ENCODE measurements at places on chromosomes 13 and 19. TPM values are rescaled to one million over a fixed set of nuclear protein-coding genes. Genes with fewer than 3 reads are reported as not detected.
A peak's percentile ranks its signal among the peaks of the same experiment; 100 is the strongest.

- H3K27me3 ChIP-seq, result no peaks in the 10 kb centered on the region
- H3K4me3 ChIP-seq, result peak overlapping the region; percentile 89
- peak overlapping the region; percentile 95 for H3K27ac ChIP-seq
- no peak for DNase-seq
- H3K4me1 ChIP-seq, result peaks cover 24% of the 10 kb centered on the region
Measured at GRCh38 chr19:12695997-12696365, 450 bp downstream of the FBXW9 start.

- no peak overlapping the region for H3K4me3 ChIP-seq
- H3K27ac ChIP-seq, result no peak overlapping the region
- H3K36me3 ChIP-seq, result no peaks in the 10 kb centered on the region
- DNase-seq, result no peak
- H3K4me1 ChIP-seq, result no peaks in the 10 kb centered on the region
Measured at GRCh38 chr13:66443926-66444325, 786.2 kb downstream of the PCDH9 start.

- no peaks in the 10 kb centered on the region for H3K4me1 ChIP-seq
- DNase-seq, result no peak
- H3K36me3 ChIP-seq, result no peaks in the 10 kb centered on the region
- H3K4me3 ChIP-seq, result no peak overlapping the region
- no peak overlapping the region for H3K27ac ChIP-seq
- H3K27me3 ChIP-seq, result no peaks in the 10 kb centered on the region
Measured at GRCh38 chr13:96252903-96253302, 163.0 kb downstream of the HS6ST3 start.

Gene CGB3
- not detected for total RNA-seq

DNA sequence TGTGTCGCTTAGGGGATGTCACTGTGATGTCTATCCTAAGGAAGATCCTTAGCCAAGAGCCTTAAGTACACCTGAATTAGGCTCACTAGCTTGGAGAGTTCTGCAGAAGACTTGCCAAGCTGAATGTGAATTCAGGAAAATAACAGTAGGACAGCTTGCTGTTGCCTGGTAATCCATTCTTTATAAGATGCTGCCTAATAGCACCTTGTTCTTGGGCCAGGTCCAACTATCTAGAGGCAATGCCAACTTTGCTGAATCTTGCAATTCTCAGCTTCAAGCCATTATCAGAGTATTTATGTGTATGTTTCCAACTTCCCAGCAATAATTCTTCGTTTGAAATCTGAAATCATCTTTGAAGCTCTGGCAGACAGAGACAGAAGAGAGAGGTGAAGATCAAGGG, 102.8 kb downstream of the PCDH17 start:
- no peak overlapping the region for H3K4me3 ChIP-seq
- no peaks in the 10 kb centered on the region for H3K4me1 ChIP-seq
- H3K36me3 ChIP-seq, result no peaks in the 10 kb centered on the region
- DNase-seq, result no peak
- H3K27me3 ChIP-seq, result no peaks in the 10 kb centered on the region
- H3K27ac ChIP-seq, result no peak overlapping the region

- H3K36me3 ChIP-seq, result no peaks in the 10 kb centered on the region
- H3K27me3 ChIP-seq, result no peaks in the 10 kb centered on the region
Measured at GRCh38 chr13:109323338-109323737, 463.0 kb downstream of the IRS2 start.

GRCh38 chr13:35812736-35813135, 318.4 kb downstream of the DCLK1 start:
- no peaks in the 10 kb centered on the region for H3K36me3 ChIP-seq
- DNase-seq, result no peak
- no peak overlapping the region for H3K4me3 ChIP-seq
- no peaks in the 10 kb centered on the region for H3K4me1 ChIP-seq
- no peak overlapping the region for H3K27ac ChIP-seq
- H3K27me3 ChIP-seq, result no peaks in the 10 kb centered on the region

DNA sequence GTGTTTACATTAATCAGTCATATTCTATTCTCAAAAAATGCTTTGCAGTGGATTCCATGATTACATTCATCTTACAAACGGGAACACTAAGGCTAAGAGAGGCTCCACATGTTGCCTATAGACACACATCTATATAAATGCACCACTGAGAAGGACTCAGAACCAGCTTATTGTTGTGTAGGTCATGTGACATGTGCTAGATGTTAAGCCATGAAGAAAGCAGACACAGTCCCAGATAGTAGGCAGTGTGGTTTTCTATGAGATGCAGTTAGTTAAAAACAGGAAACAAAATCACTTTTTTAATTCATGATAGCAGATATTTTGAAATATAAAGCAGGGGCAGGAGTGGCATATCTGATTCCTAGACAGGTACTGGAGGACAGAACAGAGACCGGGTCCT, 10.7 kb downstream of the SIGLEC6 start:
- peaks cover 30% of the 10 kb centered on the region for H3K27me3 ChIP-seq
- H3K27ac ChIP-seq, result no peak overlapping the region
- H3K4me3 ChIP-seq, result no peak overlapping the region
- DNase-seq, result no peak

- no peaks in the 10 kb centered on the region for H3K36me3 ChIP-seq
- H3K27ac ChIP-seq, result no peak overlapping the region
- peaks cover 3% of the 10 kb centered on the region for H3K27me3 ChIP-seq
- no peak for DNase-seq
- H3K4me1 ChIP-seq, result peaks cover 4% of the 10 kb centered on the region
Measured at GRCh38 chr13:110506396-110506795, 55.1 kb downstream of the RAB20 start.

DNA sequence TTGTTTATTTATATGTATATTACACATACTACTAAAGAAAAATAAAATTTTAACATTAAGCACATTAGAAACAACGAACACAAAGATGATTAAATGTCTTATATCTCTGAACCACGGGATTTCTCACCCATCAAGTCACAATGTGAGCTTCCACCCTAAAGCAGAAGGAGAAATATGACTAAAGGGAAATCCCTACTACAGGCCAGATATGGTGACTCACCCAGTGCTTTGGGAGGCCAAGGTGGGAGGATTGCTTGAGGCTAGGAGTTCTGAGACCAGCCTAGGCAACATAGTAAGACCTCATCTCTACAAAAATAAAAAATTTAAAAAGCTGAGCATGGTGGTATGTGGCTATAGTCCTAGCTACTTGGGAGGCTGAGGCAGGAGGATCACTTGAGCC, 24.6 kb downstream of the DCT start:
- no peaks in the 10 kb centered on the region for H3K4me1 ChIP-seq
- DNase-seq, result no peak
- no peak overlapping the region for H3K4me3 ChIP-seq

- no peaks in the 10 kb centered on the region for H3K36me3 ChIP-seq
- no peaks in the 10 kb centered on the region for H3K4me1 ChIP-seq
- H3K27me3 ChIP-seq, result no peaks in the 10 kb centered on the region
- no peak overlapping the region for H3K27ac ChIP-seq
- no peak for DNase-seq
Measured at GRCh38 chr13:37788346-37788745, 81.2 kb downstream of the TRPC4 start.

- peaks cover 3% of the 10 kb centered on the region for H3K36me3 ChIP-seq
- peaks cover 48% of the 10 kb centered on the region for H3K27me3 ChIP-seq
- no peak for DNase-seq
Measured at GRCh38 chr19:17025361-17025760, 1.2 kb downstream of the CPAMD8 start.

Gene MYBPC2
- 0.33 TPM for total RNA-seq

DNA sequence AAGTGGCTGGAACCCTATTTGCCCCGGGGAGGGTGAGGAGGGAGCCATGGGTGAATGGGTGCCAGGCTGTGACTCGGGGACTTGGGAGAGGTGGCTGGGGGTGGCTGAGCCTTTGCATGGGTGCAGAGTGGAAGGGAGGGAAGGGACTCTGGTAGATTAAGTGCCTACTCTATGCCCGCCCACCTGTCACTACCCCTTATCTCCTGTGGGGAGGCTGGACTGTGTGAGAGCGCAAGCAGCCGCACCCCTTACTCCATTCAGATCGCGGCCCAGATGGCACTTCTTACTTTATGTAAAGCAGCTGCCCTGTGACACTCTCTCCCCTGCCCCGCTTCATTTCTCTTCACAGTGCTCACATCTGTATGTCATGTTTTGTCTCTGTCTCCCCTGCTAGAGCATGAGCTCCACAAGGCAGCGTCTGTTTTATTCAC, 2.9 kb downstream of the KASH5 start:
- H3K27me3 ChIP-seq, result peaks cover 10% of the 10 kb centered on the region
- no peaks in the 10 kb centered on the region for H3K36me3 ChIP-seq
- H3K4me1 ChIP-seq, result peaks cover 33% of the 10 kb centered on the region
- H3K4me3 ChIP-seq, result no peak overlapping the region
- DNase-seq, result no peak

DNA sequence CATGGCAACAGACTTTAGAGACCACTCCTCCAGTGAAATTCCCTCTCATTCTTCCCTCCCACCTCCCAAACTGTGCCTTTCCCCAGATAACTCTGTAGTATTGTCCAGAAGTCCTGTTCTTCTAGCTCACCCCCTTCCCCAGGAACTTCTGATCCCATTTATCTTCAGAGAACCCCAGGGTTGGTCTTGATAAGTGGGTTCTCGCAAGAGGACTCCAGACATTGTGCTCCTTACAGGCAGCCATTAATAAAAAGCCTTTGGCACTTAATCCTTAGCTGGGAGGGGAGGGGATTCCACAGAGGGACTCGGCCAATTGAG, 1.9 kb downstream of the LTBP4 start:
- H3K36me3 ChIP-seq, result no peaks in the 10 kb centered on the region
- H3K4me1 ChIP-seq, result peaks cover 80% of the 10 kb centered on the region
- peaks cover 34% of the 10 kb centered on the region for H3K27me3 ChIP-seq
- peak overlapping the region; percentile 86 for H3K4me3 ChIP-seq

Gene OR7D2
- 0.08 TPM for total RNA-seq

Gene FGF22
- not detected for total RNA-seq

- H3K36me3 ChIP-seq, result no peaks in the 10 kb centered on the region
- no peaks in the 10 kb centered on the region for H3K4me1 ChIP-seq
- no peak for DNase-seq
- peaks cover 9% of the 10 kb centered on the region for H3K27me3 ChIP-seq
Measured at GRCh38 chr13:43235028-43235427, 211.6 kb downstream of the DNAJC15 start.

DNA sequence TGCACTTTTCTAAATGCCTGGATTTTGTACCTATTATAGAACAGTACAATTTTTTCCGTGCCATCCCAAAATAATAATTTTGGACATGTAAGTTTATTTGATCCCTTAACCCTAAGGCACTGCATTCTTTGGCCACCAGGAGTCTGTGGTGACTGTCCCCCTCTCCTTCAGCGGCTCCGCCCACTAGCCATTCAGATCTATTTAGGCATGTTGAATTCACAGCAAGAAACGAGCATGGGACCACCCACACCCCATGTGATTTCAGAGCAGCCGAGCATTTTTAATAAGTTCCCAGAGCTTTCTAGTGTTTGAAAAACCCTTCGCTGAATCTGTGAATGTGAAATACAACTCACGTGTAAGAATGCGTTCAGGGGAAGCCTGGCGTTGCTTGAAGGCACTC, 567.5 kb downstream of the MYO16 start:
- no peaks in the 10 kb centered on the region for H3K4me1 ChIP-seq
- no peak overlapping the region for H3K27ac ChIP-seq
- H3K36me3 ChIP-seq, result no peaks in the 10 kb centered on the region

DNA sequence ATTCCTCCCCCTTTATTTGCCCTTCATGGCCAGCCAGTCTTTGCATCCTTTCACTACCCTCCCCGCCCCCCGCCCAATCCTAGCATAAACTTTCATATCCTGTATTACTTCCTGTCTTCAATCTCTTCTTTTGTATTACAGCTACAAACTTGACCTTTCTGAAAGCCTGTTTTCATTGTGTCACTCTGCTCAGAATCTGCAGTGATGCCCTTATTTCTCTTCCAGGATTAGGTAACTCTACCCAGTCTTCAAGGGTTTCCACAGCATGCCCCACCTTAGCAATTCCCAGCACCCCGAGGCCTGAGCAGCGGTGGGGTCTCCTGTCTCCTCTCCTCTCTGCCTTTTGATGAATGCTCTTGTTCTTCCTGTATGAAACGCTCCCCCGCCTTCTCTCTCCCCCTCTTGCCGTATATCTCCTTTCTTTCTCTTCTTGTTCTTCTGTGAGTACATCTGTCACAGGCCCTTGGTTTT, 145.6 kb downstream of the SHISA2 start:
- no peak for DNase-seq
- peaks cover 6% of the 10 kb centered on the region for H3K4me1 ChIP-seq
- H3K4me3 ChIP-seq, result no peak overlapping the region

GRCh38 chr19:18000915-18001776, 6.8 kb upstream of the ARRDC2 start:
- peak overlapping the region; percentile 94 for H3K4me3 ChIP-seq
- H3K4me1 ChIP-seq, result peaks cover 35% of the 10 kb centered on the region
- DNase-seq, result peak; percentile 94
- H3K36me3 ChIP-seq, result peaks cover 14% of the 10 kb centered on the region
- H3K27ac ChIP-seq, result peak overlapping the region; percentile 99

Gene ALKBH7
- total RNA-seq, result 52.0 TPM

GRCh38 chr13:113224486-113224885, 15.1 kb downstream of the CUL4A start:
- peaks cover 19% of the 10 kb centered on the region for H3K4me1 ChIP-seq

DNA sequence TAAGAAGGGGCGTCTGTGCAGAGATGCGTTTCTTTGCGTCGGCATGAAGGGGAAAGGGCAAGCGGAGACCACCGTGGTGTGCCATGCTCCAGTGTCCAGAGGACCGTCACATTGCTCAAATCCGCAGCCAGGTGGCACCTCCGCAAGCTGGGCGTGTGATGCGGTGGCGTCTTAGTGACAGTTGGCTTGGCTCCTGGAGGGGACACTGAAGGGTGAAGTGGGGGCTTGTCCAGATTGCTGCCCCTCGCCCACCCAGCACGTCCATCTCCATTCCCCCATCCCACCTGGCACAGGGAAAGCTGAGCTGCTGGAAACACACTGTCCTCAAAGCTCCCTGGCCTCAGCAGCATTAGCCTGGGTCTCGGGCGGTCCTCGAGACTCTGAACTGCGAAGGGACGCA, 135.3 kb downstream of the SOX1 start:
- H3K27ac ChIP-seq, result no peak overlapping the region
- no peak overlapping the region for H3K4me3 ChIP-seq
- no peak for DNase-seq
- H3K27me3 ChIP-seq, result peaks cover 31% of the 10 kb centered on the region
- H3K36me3 ChIP-seq, result no peaks in the 10 kb centered on the region
- peaks cover 14% of the 10 kb centered on the region for H3K4me1 ChIP-seq

Gene TMPRSS9
- not detected for total RNA-seq

- DNase-seq, result no peak
- no peak overlapping the region for H3K4me3 ChIP-seq
- peaks cover 14% of the 10 kb centered on the region for H3K36me3 ChIP-seq
- no peak overlapping the region for H3K27ac ChIP-seq
- H3K4me1 ChIP-seq, result peaks cover 14% of the 10 kb centered on the region
- no peaks in the 10 kb centered on the region for H3K27me3 ChIP-seq
Measured at GRCh38 chr13:51435002-51435578, 17.7 kb downstream of the INTS6 start.

- peaks cover 3% of the 10 kb centered on the region for H3K4me1 ChIP-seq
- H3K4me3 ChIP-seq, result no peak overlapping the region
- DNase-seq, result no peak
- peaks cover 29% of the 10 kb centered on the region for H3K27me3 ChIP-seq
- H3K27ac ChIP-seq, result no peak overlapping the region
- peaks cover 5% of the 10 kb centered on the region for H3K36me3 ChIP-seq
Measured at GRCh38 chr19:3866910-3867638, 1.8 kb downstream of the ZFR2 start.

Data from activated CD4-positive, alpha-beta memory T cell treated with anti-CD3 and anti-CD28 coated beads, Interleukin-2, amount 10 ng/mL, durations not matched to agents 7 days and 5 days (primary cell).